ENCODE measurements at places on chromosomes 1 and 21.

GRCh38 chr1:53195246-53196016 is 1.2 kb upstream of the CPT2 start:
- no peak for DNase-seq

GRCh38 chr1:178308438-178308837 is 188.3 kb downstream of the CLEC20A start:
- no peak for DNase-seq

GRCh38 chr1:200436436-200436835 is 26.6 kb upstream of the ZNF281 start:
- DNase-seq: no peak

DNA sequence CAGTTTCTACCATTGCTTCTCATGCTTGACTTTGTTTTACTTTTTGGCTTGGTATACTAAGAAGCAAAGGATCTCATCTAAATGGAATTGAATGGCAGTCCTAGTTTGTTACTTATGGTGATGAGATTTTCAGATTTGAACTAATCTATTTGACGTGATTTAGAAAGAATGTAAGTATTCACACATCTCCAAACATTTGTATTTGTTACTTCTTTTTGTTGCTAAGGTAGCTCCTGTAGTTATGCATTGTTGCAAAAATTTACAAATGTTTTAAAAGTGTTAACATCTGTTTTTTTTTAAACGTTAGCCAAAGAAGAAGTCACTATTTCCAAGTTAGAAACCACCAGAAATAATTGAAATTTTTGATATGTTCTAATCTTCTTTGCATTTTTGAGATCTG is 222.5 kb downstream of the RPS6KC1 start:
- no peak for DNase-seq

GRCh38 chr1:151504252-151504651 is 6.9 kb upstream of the CGN start:
- DNase-seq: no peak

DNA sequence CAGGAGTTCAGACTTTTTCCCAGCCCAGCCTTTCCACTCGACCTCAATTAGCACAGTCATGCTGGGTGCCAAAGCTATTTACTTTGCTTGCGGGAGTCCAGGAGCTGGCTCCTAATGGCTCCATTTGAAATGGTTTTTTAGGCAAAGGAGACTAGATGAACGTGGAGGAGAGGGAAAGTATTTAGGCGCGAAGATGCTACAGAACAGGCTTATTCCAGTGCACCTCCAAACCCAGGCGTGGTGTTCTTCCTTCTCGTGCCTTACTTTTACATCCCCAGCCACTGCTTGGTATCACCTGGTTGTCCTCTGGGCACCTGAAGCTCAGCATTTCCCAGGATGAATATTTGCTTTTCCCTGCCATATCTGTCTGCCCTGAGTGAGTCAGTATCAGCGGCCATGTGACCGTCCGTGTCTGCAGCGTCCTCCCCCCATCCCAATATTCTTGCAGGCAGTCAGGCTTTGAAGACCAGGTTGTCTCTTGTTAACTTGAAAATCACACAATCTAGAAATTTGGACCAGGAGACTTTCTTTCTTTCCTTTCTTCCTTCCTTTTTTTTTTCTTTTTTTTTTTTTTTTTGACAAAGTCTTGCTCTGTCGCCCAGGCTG is 198.5 kb downstream of the DYRK1A start:
- peak; percentile 69 for DNase-seq

- DNase-seq: no peak
These were observed 103.7 kb upstream of the PDC start for GRCh38 chr1:186564582-186564981.

DNA sequence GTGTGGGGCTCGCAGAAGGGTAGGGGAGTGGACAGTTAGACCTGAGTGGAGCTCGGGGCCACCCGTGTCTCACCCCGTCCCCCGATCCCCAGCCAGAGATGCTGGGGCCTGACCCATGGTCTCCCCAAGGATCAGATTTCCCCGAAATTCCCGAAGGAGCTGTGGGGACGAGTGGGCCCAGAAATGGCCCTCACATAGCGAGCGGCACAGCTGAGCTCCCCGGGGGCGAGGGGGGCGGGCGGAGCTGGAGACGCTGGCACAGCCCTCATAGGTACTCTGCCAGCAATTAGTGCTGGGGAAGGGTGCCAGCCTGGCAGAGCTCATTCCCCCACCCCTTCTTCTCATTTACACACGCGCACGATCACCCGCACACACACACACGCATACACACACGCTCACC is 9.2 kb downstream of the CASZ1 start:
- DNase-seq: no peak

DNA sequence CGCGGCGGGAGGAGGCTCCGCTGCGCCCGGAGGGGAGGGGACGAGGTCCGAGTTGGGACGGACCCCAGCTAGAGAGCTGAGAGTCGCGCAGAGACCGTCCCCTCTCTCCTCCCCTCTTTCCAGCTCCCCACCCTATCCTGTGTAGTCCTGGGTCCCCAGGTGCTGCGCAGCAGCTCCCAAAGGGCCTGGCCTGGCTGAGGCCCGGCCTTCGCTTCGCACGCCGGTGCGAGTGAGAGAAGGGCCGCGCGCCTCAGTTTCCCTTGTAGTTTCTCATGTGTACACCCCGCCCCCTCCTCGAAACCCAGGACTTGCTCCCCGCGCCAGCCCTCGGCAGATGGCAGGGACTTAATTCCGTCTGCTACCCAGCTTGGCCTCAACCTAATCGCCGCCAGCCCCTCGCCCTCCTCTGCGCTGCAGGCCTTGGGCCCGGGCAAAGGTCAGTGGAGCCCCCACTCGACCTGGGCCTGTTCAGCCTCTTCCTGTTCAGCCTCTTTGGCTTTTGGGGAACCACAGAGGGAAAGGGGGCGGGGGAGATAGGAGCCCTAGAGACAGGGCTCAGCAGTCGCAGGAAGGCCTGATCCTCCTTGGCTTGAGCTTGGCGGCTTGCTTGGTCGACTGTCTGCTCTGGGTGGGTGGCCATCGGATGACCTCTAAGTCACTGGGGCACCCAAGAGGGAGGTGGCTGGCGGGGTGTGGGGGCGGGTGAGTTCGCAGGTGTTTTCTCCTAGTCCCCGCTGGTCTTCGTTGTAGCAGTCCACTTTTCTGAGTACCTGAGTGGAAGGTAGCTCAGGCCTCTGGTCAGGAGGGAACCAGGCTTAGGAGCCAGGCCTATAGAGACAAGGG is 1.0 kb downstream of the ZNF687 start:
- no peak for DNase-seq

GRCh38 chr1:230869500-230869899 is 1.2 kb upstream of the C1orf198 start:
- DNase-seq: no peak

DNA sequence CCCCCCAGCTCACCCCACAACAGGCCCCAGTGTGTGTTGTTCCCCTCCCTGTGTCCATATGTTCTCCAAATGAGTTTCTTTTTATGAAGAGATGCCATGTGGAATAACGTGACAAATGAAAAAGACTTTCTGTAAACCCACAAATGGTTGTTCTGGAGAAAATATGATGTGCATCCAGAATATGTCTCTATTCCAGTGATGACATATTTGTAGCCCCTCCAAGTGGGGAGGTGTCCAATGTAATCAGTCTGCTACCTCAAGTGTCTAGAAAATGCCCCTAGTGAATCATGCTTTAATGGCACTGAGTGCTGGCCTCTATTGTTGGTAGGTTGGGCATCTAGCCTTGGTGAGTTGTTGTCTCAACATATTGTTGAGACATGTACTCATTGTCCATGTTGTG is 179.6 kb downstream of the KCNK2 start:
- no peak for DNase-seq

DNA sequence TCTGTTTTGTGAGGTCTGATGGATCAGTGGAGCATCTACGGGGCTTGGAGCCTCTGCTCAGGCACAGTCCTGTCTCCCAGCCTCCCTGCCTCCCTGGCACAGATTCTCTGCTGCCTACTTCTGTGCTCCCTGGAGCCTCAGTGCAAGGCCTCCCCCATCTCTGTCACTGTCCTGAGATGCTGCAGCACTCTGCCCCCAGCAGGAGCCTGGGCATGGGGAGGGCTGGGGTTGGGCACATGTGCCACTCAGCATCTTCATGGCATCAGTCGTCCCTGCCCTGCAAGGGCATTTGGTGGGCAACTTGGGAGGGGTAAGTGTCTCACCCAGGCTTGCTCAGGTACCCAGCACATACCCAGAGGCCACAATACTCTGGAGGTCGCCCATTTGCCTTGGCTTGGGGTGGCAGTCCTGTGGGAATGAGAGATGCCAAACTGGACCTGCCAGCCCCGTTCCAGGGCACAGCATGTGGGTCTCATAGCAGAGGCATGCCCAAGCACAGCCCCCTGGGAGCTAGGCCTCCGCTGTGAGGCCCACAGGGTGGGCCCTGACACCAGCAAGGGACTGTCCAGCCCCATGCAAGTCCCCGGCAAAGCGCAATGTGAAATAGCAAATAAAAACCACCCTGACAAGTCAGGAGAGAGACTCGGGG is 28.7 kb downstream of the PADI3 start:
- DNase-seq: no peak

DNA sequence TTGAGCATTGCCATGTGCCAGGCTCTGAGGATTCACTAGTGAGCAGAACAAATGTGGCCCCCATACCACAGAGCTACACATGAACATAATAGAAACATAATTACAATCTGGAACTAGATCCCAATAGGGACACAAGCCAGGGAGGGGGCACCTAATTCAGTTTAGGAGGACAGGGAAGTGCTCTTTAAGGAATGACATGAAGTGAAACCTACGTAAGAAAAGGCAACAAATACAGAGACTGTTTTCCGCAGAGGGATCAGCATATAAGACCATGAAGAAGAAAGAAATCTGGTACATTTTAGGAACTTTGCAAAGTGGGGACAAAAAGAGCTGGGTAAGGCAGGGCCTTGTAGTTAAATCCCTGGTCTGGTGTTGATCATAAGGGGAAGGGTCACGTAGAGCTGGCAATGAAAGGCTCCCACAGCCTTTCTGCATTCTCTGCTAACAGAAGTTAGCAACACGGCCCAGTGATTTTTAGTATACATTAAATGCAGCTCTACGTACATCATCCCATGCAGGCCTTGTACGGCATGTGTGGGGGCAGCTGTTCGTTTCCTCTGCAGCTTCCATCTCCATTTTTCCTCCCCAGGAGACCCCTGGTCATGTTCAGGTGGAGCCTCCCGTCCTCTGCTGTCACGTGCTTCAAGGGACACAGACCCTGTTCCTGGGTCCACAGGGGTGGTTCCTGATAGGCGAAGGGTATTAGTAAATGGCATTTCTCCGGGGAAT is 26.8 kb upstream of the SLC30A1 start:
- DNase-seq: no peak

GRCh38 chr1:228270032-228270431 is 62.2 kb downstream of the OBSCN start:
- DNase-seq: no peak

DNA sequence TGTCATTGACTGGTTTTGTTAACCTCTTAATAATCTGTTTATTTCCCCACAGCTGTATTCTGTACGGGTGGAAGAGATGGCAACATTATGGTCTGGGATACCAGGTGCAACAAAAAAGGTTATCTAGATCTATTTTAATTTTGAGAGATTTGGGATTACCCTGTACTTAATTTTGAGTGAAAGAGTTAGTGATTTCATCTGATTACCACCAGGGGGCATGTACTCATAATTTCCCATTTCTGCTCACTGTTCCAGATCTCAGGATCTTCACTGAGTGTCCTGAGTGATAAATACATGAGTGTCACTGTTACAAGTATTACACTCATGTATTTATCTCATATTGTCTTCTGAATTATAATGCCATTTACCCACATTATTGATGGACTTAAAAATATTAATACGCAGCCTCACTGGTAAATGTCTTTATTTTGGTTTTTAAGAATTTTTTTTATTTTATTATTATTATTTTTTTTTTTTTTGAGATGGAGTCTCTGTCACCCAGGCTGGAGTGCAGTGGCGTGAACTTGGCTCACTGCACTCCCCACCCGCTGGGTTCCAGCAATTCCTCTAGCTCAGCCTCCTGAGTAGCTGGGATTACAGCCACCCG is 27.4 kb downstream of the DTL start:
- DNase-seq: no peak

DNA sequence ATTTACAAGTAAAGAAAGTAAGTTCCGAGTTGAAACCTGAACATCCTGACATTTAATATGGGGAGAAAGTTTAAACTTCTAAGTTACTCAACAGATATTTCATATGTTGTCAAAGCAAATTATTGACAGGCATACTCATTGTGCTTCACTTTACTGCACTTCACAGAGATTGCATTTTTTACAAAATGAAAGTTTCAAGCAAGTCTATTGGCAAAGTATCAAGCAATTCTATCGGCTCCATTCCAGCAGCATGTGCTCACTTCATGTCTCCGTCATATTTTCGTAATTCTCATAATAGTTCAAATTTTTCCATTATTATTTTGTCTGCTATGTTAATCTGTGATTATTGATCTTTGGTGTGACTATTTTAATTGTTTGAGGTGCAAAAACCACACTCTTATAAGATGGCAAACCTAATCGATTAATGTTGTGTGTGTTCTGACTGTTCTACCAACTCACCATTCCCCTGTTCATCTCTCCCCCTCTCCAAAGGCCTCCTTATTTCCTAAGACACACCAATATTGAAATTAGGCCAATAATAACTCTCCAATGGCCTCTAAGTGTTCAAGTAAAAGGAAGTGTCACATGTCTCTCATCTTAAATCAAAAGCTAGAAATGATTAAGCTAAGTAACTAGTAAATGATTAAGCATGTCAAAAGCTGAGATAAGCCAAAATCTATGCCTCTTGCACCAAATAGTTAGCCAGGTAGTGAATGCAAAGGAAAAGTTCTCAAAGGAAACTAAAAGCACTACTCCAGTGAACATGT is 68.2 kb upstream of the BCL9 start:
- DNase-seq: no peak

DNA sequence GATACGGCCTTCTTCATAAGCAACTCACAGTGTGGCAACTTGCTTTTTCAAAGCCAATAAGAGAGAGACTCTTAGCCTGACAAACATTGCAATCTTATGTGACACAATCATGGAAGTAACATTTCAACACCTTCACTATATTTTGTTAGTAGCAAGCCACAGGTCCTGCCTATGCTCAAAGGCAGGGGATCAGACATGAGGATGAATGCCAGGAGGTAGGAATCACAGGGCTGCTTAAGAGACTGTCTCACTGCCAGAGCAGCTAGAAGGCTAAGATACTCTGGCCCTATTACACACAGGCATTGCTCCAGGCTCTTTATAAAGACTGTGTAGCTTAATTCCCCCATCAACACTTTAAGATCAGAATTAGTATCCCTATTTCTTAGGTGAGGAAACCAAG is 236.2 kb upstream of the KAZN start:
- DNase-seq: no peak

- DNase-seq: no peak
These were observed 10.6 kb upstream of the TAS1R2 start for GRCh38 chr1:18869847-18870594.

GRCh38 chr1:23171181-23171755 is 2.6 kb upstream of the LUZP1 start:
- DNase-seq: no peak

- DNase-seq: no peak
These were observed 14.7 kb upstream of the OR2T27 start for GRCh38 chr1:248670003-248670402.
